Stimulated activated CD4-positive, alpha-beta T cell treated with anti-CD3 and anti-CD28 coated beads, Interleukin-1b, Interleukin-23, amount 100 ng/mL, for 4 hours (primary cell): ENCODE measurements at places on chromosomes 4 and X.
A peak's percentile ranks its signal among the peaks of the same experiment; 100 is the strongest.

GRCh38 chr4:82599336-82599735, 37.5 kb upstream of the TMEM150C start:
- no peak for DNase-seq

- no peak for DNase-seq
Measured at GRCh38 chr4:52926196-52926974, 64.3 kb downstream of the RASL11B start.

- no peak for DNase-seq
Measured at GRCh38 chr4:163331629-163332376, 593 bp downstream of the NPY1R start.

GRCh38 chrX:71095033-71095432, 618 bp upstream of the FOXO4 start:
- no peak for DNase-seq

- no peak for DNase-seq
Measured at GRCh38 chr4:82247629-82248028, 126.2 kb downstream of the HNRNPD start.

DNA sequence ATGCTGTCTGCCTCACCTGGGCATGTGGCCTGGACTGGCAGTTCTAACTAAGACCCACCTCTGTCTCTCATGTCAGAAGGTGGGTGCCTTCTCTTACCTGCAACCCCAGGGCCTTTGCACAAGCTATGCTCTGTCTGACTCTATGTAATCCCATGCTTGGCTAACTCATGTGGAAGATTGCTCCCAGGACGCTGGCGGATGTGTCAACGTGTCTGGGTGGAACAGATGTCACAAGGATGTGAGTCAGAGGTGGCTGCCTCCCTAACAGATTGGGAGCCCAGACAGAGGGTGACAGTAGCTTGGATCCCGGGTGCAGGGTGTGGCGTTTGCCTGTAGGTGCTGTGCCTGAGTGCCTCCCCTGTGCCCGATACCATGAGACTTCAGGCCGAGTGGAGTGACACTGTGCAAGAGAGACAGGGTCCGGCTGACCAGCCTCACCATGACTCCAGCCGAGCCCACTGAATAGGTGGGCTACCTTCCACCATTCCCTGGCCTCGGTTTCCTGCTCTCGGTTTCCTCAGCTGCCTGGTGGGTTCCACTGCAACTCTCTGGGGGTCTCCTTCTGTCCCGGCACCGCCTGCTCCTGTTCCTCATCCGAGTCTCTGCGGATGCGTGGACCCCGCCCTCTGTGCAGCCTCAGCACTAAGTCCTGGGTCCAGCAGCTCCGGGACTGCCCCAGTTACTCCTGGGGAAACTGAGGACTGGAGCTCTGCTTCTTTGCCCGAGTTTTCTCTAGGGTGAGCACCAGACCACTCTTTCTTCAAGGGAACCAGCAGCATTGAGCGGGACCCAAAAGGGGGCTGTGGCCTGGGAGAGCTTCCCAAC, 11.0 kb downstream of the SH3BP2 start:
- DNase-seq = no peak

DNA sequence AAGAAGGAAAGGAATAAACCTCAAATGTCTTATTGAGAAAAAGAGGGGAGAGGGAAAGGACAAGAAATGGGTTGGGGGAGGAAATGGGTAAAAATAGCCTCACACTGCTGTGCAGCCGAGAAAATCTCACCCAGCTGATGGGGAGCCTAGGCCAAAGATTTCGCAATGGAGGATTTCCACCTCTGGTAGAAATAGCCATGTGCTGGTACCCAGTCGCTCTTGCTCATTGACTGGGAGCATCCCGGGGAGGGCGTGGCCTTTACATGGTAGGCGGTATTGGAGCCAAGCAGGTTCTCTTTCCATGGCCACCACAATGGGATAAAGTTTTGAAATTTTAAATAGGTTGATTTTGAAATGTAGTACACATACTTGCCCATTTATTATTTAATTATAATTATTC, 255.1 kb upstream of the LDB2 start:
- no peak for DNase-seq

DNA sequence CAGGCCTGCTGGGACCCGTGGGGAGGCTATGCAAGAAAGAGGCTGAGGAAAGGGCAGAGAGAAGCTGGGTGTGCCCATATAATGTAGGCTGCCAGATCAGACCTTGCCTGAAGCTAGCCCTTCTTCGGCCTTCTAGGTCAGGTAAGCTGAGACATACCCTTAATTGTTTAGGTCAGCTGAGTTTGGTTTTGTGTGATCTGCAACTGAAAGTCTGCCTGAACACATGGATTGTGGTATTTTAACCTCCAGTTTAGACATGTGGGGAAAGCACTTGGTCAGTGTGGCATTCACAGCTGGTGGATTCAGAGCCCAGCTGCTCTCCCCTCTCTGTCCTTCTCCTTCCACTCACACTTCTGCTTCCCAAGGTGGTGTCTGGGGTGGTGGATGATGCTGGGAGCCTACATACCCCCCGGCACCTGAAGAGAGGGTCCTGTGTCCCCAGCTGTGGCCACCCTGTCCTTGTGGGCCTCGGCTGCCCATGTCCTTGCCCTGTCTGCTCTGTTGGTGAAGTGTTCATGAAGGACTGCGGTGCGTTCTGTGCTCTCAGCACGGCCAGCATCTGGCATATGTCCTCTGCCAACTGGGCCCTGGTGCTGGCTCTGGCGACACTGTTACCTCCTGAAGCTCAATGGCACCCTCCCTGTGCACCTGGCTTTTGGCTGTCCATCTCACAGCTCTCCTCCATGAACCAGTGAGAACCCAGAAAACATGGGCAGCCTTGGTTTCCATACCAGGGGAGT, 82.1 kb downstream of the NAT8L start:
- no peak for DNase-seq

- no peak for DNase-seq
Measured at GRCh38 chr4:76494871-76495590, 60.0 kb downstream of the SHROOM3 start.

- DNase-seq = peak; percentile 15
Measured at GRCh38 chrX:17242470-17242869, 132.5 kb upstream of the NHS start.

GRCh38 chrX:69215161-69215875, 50.1 kb upstream of the PJA1 start:
- DNase-seq = no peak

DNA sequence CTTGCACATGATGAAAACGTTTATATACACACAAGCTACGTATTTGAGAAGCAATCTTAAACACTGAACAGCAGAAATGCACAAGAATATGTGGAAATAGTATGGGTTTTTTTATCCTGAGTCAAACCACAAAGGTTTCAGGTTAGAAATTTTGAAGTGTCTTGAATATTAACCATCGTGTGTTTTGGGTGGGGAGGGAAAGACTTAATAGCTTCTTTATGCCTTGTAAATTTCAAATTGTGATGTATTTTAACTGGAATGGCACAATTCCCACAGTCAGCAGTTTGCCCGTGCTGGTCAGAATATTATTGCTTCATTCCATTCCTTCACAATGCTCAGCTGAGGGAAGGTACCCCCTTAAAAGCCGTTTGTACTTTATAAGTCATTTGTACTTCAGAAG, 67.4 kb upstream of the WDR1 start:
- no peak for DNase-seq

DNA sequence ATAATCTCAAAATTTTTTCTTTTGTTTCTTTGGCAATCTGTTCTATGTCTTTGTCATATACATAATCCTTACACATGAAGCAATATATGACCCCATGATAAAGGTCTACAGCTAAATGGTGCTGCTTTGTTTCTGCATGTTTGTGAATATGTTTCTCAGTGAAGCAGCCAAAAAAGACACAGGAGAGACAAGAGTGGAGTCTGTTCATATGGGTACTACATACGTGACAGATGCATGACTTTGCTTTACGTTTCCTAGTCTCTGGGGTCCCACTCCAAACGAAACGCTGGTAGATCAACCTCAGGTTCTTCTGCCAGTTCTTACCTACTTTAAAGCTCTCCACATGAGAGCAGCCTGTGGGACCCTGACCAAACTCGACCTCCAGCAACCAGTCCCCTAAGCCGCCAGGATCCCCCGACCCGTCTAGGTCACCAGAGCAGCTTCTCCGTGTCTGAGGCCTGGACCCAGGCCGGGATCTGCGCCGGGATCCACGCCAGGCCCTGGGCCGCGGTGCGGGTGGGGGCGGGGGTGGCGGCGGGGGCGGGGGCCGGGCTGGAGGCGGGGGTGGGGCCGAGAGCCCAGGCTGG, 1.5 kb downstream of the USP51 start:
- no peak for DNase-seq
